ENCODE measurements at places on chromosomes 5 and 9. TPM values are rescaled to one million over a fixed set of nuclear protein-coding genes. Genes with fewer than 3 reads are reported as not detected.

The NRG2 gene
- 0.42 TPM for total RNA-seq

The HMCN2 gene
- not detected for total RNA-seq

The ALDOB gene
- total RNA-seq = not detected

The FLT4 gene
- 1.7 TPM for total RNA-seq

The OBP2B gene
- total RNA-seq = not detected

The CCDC152 gene
- total RNA-seq = 6.4 TPM

The PCDHB2 gene
- not detected for total RNA-seq

The C5 gene
- 1.9 TPM for total RNA-seq

The MEIKIN gene
- total RNA-seq = not detected

The SLC6A7 gene
- not detected for total RNA-seq

The SUSD3 gene
- total RNA-seq = 67.3 TPM

The GGTA1 gene
- total RNA-seq = not detected

The IL5 gene
- total RNA-seq = 20.0 TPM

The BARX1 gene
- total RNA-seq = not detected

The CNTFR gene
- not detected for total RNA-seq

The SNCAIP gene
- not detected for total RNA-seq

The TNFSF8 gene
- total RNA-seq = 34.5 TPM

The CDH9 gene
- not detected for total RNA-seq

The GBGT1 gene
- 5.7 TPM for total RNA-seq

The ACER2 gene
- 2.1 TPM for total RNA-seq

The TUSC1 gene
- not detected for total RNA-seq

The IL33 gene
- not detected for total RNA-seq

The CFAP77 gene
- total RNA-seq = not detected

The CRAT gene
- 17.6 TPM for total RNA-seq

The SLC31A1 gene
- total RNA-seq = 12.2 TPM

The AGXT2 gene
- total RNA-seq = not detected

The SLC36A2 gene
- not detected for total RNA-seq

The TMEM215 gene
- total RNA-seq = not detected

The OR1J1 gene
- not detected for total RNA-seq

The FOXE1 gene
- total RNA-seq = not detected

The FGF10 gene
- total RNA-seq = not detected

The TAF11L9 gene
- not detected for total RNA-seq

The ORM2 gene
- total RNA-seq = not detected

The PCDHGA11 gene
- not detected for total RNA-seq

The TTC16 gene
- total RNA-seq = 5.2 TPM

The IL4 gene
- 2.5 TPM for total RNA-seq

The OR2V2 gene
- total RNA-seq = not detected

The ZNF879 gene
- total RNA-seq = 3.8 TPM

The ITK gene
- total RNA-seq = 215 TPM

The ITGA2 gene
- total RNA-seq = 37.0 TPM

The C9 gene
- total RNA-seq = not detected

The CDHR2 gene
- 1.6 TPM for total RNA-seq

The EIF4EBP3 gene
- 7.4 TPM for total RNA-seq

The TRAF2 gene
- 67.6 TPM for total RNA-seq

The FAM193B gene
- 116 TPM for total RNA-seq
